ENCODE measurements at places on chromosomes 7 and 10.

DNA sequence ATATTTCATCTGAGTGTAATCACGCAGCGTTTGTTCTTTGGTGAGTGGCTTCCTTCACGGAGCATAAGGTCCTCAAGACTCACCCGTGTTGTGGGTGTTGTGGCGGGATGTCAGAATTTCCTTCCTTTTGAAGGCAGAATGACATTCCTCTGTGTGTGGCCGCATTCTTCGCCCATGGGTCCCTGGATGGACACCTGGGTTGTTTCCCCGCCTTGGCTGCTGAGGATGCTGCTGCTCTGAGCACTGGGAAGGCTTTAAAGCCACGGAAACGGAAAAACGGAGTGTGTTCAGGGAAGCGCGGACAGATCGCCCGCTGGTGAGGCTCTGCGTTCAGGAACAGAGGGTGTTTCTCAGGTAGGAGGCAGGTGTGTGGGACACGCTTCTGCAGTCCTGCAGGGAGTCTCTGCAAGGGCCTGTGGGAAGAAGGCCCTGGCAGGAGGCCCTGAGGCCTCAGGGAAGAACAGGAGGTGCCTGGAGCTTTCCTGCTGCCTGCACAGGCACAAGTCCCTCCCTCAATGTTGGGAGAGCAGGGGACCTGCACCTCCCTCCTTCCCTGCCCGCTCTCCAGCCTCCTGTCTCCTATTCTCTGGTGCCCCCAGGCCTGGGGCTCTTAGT lies 35.7 kb upstream of the SHH start:
- DNase-seq: no peak

- DNase-seq: no peak
These were observed 2.8 kb downstream of the TRIM56 start for GRCh38 chr7:101088069-101088425.

DNA sequence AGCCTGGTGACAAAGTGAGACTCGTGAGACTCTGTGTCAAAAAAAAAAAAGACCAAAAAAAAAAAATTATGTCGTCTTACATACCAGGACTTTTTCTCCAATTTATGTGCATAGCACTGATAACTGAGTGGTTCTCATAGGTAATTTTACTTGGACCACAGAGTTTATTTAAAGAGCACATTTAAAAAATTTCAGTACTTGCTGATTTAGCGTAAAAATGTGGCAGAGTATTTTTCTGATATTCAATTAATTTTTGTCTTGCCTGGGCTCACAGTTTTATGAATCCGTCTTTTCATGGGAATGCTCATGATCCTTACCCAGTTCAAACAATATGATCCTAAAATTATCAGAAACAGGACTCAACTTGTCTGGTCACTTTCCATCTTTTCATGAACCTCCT lies 151.0 kb upstream of the ZNF92 start:
- no peak for DNase-seq

DNA sequence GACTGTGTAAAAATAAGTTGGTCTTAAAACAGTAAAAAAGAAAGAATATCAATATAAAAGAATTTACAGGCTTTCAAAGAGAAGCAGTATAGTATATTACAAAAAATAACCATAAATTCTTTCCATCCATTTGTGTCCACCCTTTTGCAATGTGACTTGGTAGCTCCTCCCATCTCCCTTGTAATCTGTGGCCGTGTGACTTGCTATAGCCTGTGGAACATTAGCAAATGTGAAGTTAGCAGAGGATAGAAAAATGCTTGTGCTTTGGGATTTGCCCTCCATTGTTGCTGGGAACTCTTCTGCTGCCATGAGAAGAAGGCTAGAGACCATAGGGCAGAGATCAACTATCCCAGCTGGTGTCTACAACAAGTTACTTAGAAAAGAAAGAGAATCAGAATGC lies 30.2 kb downstream of the KLHL7 start:
- no peak for DNase-seq

GRCh38 chr7:32507414-32507813 lies 12.1 kb downstream of the AVL9 start:
- no peak for DNase-seq

DNA sequence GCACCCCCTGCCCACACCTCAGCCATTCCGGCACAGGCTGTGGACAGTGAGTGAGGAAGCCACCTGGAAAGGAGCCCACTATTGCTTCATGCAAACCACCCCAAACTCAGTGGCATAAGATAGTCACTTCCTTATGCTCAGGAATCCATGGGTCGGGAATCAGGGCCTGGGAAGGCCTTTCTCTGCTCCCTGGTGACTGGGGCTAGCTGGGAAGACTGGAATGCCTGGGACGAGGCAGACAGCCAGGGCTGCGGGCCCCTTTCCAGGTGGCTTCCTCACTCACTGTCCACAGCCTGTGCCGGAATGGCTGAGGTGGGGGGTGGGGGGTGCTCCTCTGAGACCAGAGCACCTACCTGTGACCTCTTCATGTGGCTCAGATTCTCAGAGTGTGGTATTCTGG lies 74.1 kb upstream of the GRB10 start:
- DNase-seq: no peak

DNA sequence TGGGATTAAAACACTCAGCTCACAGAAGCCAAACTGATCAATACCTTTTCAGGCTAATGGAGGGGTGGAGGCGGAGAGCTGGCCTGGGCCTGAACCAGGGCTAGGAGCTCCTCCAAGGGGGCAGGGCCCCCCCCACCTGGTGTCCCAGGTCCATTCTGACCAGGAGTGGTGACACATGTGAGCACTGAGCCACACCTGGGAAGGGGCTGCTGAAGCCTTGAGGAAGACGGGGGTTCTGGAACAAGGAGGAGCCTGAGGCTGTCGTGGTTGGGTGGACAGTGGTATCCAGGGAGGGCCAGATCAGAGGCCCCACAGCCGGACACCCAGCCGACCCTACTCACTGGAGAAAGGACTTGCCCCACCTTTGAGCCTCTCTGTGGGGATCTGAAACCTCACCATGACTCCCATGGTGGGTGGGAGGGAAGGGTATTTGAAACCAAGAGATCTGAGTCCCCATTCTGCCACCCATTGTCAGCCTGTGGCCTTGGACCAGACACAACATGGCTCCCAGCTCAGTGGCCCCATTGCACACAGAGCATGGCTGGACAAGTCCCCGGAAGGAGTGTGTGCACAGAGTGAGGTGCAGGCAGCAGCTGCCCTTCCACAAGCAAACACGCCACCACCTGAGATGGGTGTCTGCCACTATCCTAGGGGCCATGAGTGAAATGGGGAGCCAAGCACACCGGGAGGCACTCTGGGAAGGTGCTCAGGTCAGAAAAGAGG lies 12.4 kb downstream of the TMEM273 start:
- no peak for DNase-seq

DNA sequence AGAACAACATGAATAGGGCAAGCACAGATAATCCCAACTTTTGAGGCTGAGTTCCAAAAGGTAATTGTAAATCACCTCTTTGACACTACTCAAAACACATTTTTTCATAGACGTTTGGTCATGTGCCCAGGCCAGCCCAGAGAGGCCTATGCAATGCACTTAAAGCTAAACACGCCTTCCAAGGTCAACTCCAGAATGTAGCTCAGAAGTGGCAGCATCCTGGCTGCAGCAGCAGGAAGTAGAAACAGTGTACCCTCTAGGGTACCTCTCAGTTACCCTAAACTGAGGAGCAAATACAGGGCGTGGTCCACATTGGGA lies 58.7 kb downstream of the OSBPL3 start:
- peak; percentile 95 for DNase-seq

DNA sequence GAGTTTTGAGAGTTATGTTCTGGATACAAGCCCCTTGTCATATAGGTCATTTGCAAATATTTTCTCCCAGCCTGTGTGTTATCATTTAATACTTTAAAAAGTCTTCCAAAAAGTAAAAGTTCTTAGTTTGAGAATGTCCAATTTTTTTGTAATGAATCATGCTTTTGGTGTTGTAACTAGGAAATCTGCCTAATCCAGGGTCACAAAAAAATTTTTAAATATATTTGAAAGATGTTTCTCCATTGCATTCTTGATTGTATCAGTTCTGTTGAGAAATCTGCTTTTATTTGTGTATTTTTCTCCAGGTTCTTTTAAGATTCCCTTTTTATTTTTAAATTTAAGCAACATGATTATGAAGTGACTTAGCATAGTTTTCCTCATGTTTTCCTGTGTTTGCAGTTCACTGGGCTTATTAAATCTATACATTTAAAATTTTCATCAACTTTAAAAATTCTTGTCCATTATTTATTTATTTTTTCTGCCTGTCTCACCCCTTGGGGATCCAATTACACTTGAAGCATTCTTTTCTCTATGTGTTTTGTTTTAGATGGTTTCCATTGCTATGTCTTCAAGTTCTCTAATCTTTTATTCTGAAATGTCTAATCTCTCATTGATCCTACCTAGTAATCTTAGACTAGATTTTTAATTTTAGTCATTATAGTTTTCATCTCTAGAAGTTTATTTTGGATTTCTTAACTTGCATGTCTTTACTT lies 47.0 kb downstream of the CCDC71L start:
- no peak for DNase-seq

GRCh38 chr10:61944410-61945147 lies 43.1 kb downstream of the ARID5B start:
- no peak for DNase-seq

DNA sequence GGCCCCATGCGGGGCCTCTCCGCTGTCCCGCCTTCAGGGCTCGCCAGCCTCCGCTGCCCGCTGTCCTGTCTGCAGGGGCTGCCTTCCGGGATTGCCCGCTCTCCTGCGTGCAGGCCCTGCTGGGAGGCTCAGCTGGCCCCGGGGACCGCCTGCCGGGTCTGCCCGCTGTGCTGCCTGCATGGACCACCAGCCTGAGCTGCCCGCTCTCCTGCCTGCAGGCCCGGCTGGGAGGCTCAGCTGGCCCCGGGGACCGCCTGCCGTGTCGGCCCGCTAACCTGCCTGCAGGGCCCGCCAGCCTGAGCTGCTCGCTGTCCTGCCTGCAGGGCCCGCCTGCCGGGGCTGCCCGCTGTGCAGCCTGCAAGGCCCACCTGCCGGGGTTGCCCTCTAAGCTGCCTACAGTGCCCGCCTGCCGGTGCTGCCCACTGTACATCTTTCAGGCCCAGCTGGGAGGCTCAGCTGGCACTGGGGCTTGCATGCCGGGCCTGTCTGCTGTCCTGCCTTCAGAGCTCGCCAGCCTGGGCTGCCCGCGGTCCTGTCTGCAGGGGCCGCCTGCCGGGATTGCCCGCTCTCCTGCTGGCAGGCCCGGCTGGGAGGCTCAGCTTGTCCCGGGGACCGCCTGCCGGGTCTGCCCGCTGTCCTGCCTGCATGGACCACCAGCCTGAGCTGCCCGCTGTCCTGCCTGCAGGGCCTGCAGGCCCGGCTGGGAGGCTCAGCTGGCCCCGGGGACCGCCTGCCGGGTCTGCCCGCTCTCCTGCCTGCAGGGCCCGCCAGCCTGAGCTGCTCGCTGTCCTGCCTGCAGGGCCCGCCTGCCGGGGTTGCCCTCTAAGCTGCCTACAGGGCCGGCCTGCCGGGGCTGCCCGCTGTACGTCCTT lies 165.1 kb downstream of the GLRX3 start:
- no peak for DNase-seq

GRCh38 chr7:76375251-76375650 lies 16.5 kb upstream of the YWHAG start:
- no peak for DNase-seq

DNA sequence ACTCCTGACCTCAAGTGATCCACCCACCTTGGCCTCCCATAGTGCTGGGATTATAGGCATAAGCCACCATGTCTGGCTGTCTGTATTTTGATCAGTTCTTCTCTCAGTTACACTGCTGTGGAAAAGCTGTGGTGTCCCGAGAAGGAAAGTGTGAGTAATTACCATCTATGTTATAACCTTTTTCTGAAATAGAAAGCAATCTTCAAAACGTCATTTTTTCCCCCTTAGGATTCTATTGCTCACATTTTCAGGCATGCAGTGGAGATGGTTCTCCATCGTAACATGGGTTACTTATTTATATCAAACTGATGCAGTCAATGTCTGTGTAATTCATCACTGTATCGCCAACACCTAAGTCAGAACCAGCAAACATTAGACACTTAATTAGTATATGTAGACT lies 103.5 kb upstream of the FAM3C start:
- DNase-seq: no peak

DNA sequence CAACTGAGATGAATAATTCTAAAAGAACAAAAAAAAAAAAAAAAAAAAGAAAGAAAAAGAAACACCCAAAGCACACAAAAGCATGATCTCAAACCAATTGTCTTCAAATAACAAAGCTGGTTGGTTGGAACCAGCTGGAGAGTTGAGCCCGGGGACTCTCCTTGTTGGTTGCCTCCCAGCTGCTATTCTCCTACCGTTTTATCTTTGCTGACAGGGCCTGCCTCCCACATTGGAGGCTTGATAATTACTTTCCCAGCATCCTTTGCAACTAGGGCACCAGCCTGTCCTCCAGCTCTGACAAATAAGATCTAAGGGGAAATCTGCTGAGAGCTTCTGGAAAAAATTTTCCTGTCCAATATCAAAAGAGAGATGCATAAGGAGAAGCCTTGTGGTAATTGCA lies 6.8 kb downstream of the PON1 start:
- peak; percentile 24 for DNase-seq

DNA sequence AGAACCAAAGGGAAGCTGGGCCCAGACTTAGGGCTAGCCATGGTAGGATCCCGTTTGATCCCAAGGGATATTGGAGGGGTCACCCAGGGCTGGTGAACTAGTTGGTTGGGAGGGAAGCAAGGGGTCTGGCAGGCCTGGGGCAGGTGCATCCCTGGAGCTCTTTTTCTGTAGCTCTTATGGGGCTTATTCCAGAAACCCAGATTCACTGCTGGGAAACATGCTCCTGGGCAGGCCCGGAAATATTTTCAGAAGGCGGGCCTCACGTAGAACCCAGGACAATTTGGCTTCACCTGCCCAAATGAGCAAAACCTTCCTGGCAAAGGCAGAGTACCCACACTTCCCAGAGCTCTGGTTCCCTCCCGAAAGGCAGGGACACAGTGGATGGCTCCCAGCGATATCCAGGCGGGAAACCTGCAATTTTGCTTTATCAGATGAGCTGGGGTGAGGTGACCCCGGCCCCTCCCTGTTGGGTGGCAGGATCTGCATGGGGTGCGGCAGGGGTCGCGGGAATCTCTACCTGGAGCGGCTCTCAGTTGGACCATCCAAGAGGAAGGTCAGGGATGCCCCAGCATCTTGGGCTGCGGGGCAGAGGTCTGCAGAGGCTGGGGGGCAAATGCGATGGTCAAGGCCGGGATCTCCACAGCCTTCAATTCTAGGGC lies 533.9 kb downstream of the TCERG1L start:
- no peak for DNase-seq

- no peak for DNase-seq
These were observed 570.2 kb upstream of the POM121L12 start for GRCh38 chr7:52465216-52465615.
